AG09319 (cell line): ENCODE measurements at places on chromosomes 12 and 14.

- no peak for DNase-seq
Measured at GRCh38 chr12:51976376-51977160, 25.1 kb downstream of the ACVR1B start.

DNA sequence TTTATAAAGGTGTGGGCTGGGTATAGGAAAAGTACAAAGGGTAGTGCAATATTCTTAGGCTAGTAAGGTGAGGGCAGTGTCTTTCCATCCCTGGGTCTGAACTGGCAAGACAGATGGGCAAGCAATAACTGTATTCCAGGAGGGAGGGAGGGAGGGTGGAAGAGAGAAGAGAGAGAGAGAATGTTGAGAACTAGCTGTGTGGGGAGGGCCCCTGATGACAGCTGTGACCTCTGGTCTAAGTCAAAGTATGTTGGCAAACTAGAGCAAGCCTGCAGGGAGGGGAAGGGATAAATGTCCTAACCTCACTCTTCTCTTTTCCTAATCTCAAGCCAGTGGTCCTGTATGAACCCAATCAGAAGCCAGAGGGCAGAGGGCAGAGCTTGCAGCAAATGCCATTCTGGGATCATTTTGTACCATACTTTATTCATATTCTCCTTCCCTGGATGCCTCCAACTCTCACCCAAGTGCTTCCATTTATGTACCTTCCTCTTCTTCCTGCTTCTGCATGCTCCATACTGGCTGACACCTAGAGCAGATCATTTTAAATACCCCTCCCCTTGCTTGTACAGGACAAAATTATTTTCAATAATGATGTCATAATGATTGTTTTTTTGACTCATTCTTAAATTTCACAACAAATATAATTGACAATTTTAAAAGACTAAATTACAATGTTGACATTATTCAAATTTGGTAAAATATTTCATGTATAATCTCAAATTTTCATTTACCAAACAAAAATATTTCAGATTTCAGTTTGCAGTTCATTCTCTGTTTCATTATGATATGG lies 75.9 kb downstream of the AKAP6 start:
- DNase-seq: no peak

DNA sequence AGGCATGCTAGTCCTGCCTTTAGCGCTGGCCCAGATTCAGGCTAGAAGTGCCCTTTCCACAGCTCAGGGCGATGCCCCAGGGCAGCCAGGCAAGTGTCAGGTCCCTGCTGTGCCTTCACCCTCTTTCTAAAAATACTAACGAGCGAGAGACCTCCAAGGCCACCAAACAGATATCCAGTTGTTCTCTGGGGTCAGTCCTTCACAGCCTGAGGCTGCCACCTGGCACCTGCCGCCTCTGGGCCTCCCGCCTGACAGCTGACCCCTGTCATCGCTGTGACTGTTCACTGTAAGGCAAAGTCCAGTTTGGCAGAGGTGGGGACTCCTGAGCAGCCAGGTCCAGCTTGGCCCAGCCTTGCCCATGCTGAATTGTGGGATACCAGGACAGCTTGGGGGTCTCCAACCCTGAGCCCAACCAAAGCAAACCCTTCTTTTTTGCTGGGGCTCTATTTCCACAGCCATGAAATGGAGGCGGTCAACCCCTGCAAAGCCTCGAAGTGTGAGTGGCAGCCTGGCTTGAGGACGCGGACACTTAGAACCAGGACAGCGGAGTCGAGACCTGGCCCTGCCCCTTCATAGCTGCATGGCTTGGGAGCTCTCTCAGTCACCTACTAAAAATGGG lies 79.9 kb downstream of the NINJ2 start:
- no peak for DNase-seq

DNA sequence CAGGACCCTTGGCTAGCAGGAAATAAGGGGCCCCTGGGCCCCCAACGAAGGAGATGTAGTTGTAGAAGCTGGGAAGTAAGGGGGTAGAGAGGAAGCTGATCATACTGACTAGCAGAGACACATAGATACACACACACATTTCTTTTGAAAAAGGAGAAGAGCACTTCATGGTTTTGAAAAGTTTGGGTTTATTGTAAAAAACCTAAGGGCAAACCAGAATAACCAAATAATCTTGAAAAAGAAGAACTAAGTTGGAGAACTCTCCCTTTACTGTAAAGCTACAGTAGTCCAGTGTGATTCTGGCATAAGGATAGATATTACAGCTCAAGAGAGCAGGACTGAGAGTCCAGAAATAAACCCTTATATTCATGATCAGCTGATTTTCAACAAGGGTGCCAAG lies 5.8 kb upstream of the HCAR3 start:
- no peak for DNase-seq

DNA sequence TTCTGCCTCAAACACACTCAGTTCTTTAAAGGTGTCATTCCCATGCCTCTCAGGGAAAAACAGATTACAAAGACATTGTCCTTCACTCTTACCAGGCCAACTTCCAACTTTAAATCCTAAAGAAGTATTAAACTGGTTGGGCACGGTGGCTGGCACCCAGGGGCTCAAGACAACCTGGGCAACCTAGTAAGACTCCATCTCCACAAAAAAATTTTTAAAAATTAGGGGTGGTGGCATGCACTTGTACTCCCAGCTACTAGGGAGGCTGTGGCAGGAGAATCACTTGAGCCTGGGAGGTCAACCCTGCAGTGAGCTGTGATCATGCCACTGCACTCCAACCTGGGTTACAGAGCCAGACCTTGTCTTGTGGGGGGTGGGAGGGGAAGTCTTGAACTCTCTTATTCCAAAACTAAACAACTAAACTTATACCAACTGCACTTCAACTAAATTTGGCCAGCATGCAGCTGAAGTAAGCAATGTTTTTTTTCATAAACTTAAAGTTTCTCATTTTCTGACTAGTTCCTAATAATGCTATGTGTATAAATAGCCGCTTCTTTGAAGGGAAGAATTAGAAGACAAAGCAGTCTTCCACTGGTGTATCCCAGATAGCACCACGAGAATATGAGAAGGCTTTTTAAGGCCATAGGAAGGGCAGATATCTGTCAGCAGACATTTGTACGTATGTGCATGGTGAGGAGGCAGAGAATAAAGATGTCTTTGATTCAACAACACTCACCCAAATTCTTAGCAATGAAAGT lies 2.4 kb downstream of the SLC11A2 start:
- DNase-seq: no peak

DNA sequence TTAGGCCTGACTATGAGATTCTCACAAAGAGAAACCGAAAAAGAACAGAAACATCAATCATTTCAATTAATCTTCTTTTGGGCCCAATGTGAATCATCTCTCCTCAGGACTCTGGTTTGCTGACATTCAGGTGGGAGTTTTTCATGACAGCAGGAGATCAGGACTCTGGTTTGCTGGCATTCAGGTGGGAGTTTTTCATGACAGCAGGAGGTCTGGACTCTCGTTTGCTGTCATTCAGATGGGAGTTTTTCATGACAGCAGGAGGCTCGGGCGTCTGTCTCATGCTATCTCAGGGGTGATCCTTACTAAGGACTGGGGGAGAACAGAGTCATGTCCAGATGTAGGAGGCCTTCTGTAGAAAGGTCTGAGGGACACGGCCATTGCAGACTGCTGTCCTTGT lies 40.1 kb upstream of the PARP11 start:
- no peak for DNase-seq

- no peak for DNase-seq
Measured at GRCh38 chr14:101328412-101329028, 232.8 kb upstream of the DIO3 start.

DNA sequence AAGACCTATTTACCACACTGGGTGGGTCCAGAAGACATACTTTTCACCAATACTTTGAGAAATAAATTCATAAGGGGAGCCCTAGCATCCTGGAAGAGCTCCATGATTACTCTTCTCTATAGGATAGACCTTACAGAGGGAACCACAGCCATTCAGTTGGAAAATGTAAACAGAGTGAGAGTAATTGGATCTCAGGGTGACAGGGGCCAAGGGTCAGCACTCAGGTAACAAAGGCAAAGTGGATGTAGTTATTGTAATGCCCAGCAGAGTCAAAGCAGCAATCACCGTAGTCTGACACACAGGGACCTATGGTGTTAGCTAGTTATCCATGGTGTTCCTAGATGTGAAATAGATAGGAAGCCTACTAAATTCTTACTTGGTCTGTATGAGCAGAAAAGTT lies 10.8 kb upstream of the GTF2A1 start:
- DNase-seq: no peak

DNA sequence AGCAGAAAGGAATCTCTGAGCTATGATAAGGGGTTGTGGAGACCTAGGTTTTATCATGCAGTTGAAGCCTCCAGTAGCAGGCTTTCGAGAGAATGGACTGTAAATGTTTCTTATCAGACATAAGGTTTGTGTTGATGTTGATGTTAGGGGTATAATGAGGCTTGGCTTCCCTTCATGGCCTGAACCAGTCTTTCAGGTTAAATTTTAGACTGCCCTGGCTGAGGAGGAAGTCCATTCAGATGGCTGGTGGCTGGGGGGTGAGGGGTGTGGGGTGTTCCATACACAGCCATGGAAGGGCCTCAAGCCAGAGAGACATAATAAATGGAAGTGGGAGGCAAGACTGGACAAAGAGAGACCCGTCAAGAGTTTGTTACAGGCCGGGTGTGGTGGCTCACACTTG lies 65.1 kb downstream of the IRF2BPL start:
- DNase-seq: no peak

GRCh38 chr14:76717508-76718290 lies 43.6 kb upstream of the VASH1 start:
- no peak for DNase-seq

GRCh38 chr12:109793826-109794501 lies 39.2 kb downstream of the TRPV4 start:
- no peak for DNase-seq

- no peak for DNase-seq
Measured at GRCh38 chr14:48350971-48351370, 675.6 kb upstream of the MDGA2 start.

DNA sequence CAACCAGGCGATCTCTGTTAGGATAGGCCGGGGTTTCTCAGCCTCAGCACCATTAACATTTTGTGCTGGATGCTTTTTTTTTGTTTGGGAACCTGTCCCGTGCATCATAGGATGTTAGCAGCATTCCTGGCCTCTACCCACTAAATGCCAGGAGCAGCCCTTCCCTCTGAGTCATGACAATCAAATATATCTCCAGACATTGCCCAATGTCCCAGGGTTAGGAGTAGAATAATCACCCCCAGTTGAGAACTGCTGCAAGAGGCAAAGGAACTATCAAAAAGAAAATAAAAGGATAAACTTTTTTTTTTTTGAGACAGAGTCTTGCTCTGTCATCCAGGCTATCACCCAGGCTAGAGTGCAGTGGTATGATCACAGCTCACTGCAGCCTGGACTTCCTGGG lies 76.0 kb downstream of the ACACB start:
- DNase-seq: no peak

GRCh38 chr12:105262461-105263184 lies 26.6 kb upstream of the APPL2 start:
- no peak for DNase-seq

- no peak for DNase-seq
Measured at GRCh38 chr12:27504507-27504906, 19.5 kb upstream of the PPFIBP1 start.

GRCh38 chr14:76351941-76352340 lies 24.0 kb upstream of the ESRRB start:
- no peak for DNase-seq

- no peak for DNase-seq
Measured at GRCh38 chr12:116502989-116503496, 56.1 kb upstream of the MAP1LC3B2 start.

DNA sequence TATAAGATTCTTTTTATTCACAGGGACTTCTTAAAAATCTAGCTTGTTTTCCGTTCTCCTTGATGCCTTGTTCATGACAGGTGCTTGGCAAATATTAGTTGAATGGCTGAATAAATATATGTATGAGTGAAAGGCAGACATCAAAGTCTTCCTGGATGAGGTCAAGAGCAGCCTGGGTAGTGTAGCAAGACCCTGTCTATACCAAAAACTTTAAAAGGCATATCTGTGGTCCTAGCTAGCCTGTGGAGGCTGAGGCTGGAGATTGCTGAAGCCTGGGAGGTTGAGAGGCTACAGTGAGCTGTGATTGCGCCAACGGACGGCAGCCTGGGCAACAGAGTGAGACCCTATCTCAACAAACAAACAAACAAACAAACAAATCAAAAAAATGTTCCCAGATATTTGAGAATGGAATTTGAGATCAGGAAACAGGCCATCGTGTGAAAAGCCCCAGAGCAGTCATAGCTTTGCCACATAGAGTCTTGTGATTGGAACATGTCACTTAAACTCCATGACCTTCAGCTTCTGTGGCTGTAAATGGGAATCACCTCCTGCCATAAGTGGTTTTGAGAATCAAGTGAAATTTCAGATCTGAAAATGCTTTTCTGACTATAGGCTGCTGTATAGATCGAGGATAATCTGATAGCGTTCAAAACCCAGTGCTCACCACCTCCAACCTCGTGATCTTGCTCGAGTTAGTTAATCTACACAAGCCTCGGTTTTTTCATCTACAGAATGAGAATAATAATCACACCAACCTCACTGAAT lies 64.3 kb downstream of the ZFP36L1 start:
- no peak for DNase-seq

DNA sequence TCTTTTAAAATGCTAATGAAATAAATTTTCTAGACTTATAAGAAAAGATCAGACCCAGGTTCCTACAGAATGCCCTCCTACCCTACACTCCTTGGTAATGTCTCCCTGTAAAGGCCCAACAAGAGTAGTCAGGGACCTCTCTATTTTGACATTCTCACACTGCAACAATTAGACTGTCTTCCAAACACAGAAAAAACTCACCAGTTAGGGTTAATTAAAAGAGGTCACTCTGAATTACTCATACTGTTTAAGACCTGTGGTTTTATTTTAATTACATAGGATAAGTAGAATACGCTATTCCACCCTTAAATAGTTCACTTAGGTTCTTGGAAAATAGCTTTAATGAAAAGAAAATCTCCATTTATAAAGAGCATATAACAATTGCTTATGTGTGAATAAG lies 142.4 kb downstream of the ITPR2 start:
- no peak for DNase-seq

DNA sequence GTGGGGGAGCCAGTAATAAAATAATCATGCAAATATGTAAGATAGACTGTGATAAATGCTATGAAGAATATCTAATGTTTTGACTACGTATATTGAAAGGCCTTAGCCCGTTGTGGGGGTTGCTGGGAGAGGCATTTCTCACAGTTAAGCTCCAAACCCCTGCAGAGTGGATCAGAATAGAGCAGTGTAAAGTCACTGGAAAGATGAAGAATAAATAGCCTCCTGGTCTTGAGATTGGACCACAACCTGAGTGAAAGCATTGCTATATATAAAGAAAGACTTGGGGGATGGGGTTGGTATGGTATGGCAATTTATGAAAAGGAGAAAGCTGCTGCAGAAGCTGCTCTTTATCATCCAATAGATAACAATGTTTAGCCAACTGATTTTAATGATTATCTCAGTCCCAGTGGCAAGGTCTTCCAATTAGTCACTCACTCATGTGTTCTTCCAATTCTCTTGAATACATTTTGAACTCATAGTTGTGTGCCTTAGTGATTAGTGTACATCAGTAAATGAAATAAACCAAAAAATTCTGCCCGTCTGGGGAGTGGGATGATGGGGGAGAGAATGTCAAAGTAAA lies 10.2 kb downstream of the PLEKHA5 start:
- DNase-seq: no peak
